ENCODE measurements at places on chromosomes 16 and 17.

GRCh38 chr17:21377705-21378396, 1.7 kb downstream of the KCNJ12 start:
- no peak for DNase-seq

GRCh38 chr16:57270221-57271062, 14.0 kb downstream of the PLLP start:
- no peak for DNase-seq

- peak; percentile 28 for DNase-seq
These were observed 38.1 kb upstream of the PMFBP1 start for GRCh38 chr16:72210072-72210471.

- peak; percentile 84 for DNase-seq
These were observed 9.2 kb downstream of the CHD3 start for GRCh38 chr17:7897773-7898172.

- DNase-seq, result no peak
These were observed 13.0 kb upstream of the SCIMP start for GRCh38 chr17:5247621-5248020.

DNA sequence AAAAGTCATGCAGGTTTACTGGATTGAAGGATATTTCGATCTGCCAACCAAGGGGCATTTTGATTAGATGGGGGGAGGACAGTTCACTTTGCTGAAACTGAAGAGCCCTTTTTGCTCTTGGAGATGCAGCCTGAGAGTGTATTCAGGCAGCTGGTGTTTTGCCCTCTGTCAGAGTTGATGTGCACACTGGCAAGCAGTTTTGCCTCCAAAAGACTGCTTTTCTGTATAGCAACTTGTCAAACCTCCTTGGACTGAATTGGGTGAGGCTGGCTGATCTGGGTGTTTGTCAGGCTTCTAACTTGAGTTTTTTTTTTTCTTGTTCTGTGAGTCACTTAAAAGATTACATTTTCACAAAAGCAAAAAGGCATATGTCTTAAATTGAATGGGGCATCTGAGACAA, 22.6 kb upstream of the ANKFN1 start:
- no peak for DNase-seq

GRCh38 chr17:50152736-50153135, 2.3 kb upstream of the PPP1R9B start:
- no peak for DNase-seq

GRCh38 chr17:17499402-17500145, 3.4 kb upstream of the RASD1 start:
- DNase-seq, result no peak

DNA sequence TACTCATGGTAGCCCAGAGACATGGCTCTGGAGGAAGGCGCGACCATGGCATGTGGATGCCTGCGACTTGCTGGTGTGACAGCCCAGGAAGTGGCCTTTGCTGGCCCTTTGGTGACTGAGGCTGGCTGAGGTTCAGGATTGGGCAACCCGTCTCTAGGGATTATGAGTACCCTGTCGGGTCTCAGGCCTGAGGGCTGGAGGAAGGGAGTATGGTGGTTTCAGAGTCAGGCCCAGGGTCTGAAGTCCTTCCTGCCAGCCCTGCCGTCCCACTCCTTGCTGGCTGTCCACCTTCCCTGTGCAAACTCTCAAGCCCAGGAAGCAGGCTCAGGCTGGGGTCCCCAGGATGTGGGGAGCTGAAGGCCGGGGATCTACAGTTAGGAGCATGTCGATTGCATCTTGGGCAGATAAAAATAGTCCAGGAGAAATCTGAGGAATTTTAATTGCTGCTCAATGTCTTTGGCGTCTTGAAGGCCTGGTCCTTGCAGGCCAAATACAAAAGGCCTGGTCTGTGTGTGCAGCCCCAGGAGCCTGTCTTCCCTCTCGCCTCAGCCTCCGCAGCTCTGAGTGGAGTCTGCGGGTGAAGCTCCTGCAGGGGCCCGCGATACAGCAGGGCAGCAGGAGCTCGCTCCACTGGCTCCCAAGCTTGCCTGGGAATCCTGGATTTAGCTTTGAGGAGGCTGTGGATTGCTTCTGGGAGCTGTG, 52.5 kb downstream of the NKD1 start:
- DNase-seq, result no peak

GRCh38 chr16:1218061-1218929, 6.8 kb downstream of the TPSG1 start:
- DNase-seq, result no peak

DNA sequence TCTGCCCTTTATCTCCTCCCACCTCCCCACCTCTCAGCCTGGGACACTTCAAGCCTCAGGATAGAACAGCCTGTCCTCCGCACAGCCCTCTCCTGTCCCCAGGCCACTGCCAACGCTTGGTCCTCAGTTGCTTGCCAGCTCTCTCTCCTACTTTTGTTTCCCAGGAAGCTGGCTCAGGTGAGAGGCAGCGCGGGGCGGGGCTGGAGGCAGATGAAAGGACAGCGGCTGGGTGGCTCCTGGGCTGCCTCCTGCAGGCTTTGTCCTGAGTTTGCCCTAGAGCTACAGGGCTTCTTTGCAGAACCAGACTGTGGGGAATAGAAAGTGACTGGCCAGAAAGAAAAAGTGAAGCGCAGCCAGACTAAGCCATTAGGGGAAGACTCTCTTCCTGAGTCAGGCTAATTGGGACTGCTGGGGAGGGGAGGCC, 48.2 kb upstream of the CDC42EP4 start:
- DNase-seq, result peak; percentile 13

DNA sequence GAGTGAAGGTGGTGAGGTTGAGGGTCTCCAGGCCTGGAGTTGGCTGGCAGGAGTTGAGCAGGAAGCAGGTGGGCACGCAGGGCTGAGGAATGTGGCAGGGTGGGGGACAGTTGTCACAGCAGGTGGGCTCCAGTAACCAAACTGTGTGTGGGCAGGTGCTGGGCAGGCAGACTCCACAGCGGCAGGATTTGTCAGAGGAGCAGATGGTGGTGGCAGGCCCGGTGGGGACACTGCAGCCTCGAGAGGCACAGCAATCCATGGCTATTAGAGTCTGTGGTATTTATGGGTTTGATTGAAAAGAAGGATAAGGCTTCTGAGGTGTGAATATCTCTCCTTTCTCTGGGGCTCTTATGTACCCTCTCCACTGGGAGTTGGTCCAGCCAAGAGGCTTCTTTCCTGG, at the start of gene KRTAP3-3:
Gene KRTAP3-3, minus strand, starts transcription at position 326 of the 400 bp plus-strand sequence. Its CDS starts 67 bp downstream, at position 259.
- DNase-seq, result no peak

GRCh38 chr17:54785643-54786268, 114.9 kb upstream of the TOM1L1 start:
- DNase-seq, result no peak

DNA sequence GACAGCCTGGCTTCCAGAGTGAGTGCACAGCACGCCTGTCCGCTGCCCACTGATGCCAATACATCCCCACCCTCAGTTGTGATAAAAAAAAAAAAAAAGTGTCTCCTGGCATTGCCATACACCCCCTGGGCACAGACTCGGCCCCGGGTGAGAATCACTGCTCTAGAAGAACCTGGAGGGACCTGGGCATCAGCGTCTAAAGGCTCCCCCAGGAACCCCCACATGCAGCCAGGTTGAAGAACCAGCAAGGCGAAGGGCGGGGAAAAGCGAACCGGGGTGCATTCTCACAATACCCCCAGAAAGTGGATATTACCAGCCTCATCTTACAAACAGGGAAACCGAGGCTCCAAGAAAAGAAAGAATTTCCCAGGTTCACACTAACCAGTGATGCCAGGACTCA, 27.7 kb downstream of the TBC1D16 start:
- DNase-seq, result no peak

DNA sequence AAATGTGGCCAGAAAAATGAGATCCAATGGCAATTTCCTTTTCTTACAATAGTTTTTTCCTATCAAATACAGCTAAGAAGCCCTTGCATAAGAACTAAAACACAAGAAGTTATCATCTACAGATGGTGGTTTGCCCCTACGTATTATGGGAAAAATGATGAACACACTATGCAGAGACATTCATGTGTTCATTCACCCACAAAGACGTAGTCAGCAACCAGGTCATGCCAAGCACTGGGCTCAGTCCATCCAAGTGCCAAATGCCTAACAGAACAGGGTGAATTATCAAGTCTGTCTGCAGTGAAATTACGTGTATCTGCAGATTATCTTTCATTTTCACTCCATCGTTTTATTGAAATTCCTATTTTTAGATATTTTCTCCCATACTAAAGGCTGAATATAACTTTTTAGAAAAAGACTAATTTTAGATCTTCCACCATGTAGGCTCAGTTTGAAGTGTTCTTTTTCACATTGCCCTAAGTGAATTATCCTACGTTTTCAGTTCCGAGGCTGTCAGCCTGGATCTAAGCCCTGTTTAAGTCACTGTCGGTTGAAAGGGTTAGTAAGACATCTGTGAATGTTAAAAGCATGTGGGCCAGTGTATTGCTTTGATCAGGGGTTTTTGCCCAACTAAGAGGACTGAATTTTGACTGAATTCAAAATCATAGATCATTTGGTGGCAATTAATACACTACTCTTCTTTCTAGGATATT, 78.1 kb upstream of the DHX40 start:
- DNase-seq, result no peak

- DNase-seq, result no peak
These were observed 64.7 kb downstream of the MRC2 start for GRCh38 chr17:62692159-62692651.

DNA sequence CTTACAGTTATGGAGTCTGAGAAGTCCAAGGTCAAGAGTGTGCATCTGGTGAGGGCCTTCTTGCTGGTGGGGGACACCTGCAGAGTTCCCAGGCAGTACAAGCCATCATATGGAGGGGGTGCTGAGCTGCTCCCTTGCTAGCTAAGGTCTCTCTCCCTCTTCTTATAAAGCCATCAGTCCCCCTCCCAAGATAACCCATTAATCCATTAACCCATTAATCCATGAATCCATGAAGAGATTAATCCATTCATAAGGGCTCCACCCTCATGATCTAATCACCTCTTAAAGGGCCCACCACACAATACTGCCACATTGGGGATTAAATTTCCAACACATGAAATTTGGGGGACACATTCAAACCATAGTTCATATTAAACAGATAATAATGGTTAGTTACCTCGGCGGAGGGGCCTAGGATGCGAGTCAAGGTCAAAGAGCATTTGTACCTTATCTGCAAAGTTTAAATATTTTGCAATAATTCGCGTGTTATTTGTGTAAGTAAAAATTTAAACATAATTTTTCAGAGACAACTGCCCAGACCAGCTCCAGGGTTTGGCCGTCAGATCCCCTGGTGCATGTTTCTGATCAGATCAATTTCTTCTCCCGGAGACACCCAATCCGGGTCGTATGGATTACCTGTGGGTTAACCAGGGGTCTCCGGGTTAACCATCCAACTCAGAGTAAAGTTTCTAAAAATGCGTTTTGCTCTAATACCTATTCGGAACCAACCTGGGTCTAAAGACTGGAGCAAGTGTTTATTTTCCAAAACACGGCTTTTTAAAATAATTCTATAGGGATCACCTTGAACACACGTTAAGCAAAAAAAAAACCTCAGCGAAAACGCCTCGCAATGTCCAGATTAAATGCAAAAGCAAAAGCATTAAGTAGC, 740 bp upstream of the POLR3E start:
- DNase-seq, result no peak

Measured in suppressor macrophage treated with lipopolysaccharide for 1 hour (primary cell).